Stimulated activated CD4-positive, alpha-beta T cell treated with anti-CD3 and anti-CD28 coated beads, Interleukin-1b, Interleukin-23, amount 100 ng/mL, for 24 hours (primary cell): ENCODE measurements at places on chromosomes 4 and X.
A peak's percentile ranks its signal among the peaks of the same experiment; 100 is the strongest.

DNA sequence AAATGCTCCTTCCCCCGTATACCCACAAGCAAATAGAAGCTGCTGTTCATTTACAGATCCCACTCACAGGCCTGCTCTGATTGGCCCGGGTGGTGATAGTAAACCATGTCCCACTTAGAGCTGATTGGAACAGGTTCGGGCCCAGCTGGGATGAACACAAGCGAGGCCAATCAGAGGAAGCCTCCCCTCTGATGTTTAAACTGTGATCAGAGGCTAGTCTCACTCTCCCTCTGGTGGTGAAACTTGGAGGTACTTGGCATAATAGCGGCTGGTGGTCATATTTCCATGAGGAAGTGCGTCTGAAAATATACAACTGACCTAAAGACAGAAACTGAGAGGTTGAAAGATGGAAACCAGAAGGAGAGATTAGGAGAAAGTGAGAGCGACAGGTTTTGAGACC lies 51.5 kb upstream of the TRPC3 start:
- DNase-seq = no peak

GRCh38 chrX:121949041-121949760 lies 901.8 kb downstream of the GLUD2 start:
- DNase-seq = no peak

DNA sequence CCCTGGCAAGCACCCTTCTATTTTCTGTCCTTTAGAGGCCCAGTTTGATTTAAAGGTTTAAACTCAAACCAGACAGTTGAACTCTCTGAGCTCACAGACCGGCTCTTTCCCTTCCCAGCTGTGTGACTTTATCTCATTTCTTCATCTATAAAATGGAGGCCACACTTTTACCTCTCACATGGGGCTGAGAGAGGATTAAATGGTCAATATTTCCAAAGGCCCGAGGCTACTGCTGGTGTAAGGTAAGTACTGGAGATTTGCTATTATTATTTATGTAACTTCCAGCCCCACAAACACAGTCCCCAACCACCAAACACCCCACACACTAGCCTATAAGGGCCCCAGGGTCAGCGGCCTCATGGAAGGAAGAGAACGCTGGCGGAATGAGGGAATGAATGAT lies 13.6 kb upstream of the CYTL1 start:
- DNase-seq = no peak

DNA sequence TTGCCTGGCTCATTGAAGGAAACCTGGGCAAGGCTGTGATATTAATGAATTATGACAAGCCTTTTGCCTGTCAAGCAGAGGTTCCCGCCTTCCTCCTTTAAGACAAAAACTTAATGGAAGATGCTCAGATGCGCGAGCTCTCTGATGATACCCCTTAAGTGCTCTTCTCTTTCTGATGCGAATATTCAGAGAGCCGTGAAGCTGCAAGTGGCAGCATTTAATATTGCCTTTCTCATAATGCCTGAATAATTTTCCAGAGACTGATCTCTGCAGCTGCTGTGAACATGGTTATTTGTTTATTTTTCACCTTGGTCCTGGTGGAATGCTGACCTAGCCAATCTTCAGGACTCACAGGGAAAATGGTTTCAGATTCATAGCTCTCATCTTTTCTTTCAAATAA lies 251.8 kb downstream of the TENM3 start:
- no peak for DNase-seq

DNA sequence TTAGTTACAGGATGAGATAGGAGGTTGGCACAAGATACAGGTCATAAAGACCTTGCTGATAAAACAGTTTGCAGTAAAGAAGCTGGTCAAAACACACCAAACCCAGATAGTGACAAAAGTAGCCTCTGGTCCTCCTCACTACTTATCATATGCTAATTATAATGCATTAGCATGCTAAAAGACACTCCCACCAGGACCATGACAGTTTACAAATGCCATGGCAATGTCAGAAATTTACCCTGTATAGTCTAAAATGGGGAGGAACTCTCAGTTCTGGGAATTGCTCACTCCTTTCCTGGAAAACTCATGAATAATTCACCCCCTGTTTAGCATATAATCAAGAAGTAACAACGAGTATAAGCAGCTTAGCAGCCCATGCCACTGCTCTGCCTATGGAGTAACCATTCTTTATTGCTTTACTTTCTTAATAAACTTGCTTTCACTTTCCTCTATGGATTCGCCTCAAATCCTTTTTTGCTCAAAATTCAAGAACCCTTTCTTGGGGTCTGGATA lies 1254.4 kb downstream of the PCDH7 start:
- DNase-seq = no peak

DNA sequence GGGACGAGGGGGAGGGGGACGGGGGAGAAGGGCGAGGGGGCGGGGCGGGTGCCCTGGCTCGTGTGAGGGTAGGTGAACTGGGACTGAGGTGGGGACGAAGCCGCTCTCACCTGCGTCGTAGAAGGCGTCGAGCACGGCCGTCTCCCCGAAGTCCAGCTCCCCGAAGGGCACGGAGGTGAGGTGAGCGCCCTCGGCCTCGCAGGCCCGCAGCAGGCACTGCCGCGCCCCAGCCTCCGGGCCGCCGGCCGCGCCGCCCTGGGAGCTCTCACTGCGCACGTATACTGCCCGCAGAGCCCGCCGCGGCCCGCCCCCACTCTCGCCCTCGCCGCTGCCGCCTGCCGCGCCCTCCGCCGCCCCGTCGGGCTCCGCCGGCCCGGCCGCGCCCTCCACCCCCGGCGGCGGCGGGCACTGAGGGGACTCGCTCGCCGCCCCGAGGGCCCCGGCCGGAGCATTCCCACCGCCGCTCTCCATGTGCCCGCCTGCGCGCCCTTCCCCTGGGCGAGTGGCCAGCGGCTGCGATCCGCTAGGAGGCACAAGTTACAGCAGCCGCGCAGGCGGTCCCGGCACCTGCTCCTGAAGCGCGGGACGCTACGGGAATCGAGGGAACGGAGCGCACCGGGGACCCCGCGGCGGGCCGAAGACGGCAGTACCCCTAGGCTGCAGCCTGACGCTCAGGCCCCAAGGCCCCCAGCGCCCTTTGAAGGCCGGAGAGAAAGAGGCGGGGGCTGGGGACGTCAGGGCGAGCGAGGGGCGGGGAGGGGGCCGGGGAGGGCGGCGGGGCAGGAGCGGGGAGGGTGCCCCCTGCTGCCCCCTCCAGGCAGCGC lies at the start of gene MAP3K15:
Gene MAP3K15, minus strand, starts transcription at position 718 of the 824 bp plus-strand sequence. Its CDS starts 247 bp downstream, at position 471.
- DNase-seq = no peak

- no peak for DNase-seq
Measured at GRCh38 chr4:127251423-127251822, 381.3 kb upstream of the INTU start.

DNA sequence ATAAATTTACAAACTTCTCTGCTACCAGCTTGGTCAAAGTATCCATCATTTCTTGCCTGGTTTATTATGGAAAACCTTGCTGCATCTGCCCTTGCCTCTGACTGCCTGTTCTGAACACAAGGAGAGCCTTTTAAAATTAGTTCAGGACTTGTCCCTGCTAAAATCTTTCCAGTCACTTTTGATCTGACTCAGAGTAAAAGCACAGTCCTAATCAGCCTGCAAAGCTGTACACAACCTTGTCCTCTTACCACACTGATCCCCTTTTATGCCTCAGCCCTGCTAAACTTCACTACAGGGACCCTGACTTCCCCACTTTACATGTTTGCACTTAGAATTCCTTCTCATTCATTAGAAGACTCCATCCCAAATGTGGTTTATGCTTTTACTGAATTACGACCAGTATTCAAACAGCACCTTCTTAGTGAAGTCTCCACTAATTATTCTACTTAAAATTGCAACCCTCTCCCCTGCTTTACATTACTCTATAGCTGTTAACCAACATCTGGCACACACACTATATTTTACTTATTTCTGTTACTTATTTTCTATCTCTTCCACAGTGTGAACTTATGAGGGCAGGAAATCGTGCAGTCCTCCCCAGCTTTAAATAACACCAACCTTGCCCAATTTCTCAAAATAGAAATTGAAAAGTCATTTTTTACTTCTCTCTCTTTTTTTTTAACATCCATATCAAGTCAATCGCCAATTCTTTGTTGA lies 6.3 kb downstream of the GABRA4 start:
- no peak for DNase-seq

GRCh38 chr4:41957634-41958033 lies 22.4 kb downstream of the TMEM33 start:
- DNase-seq = no peak

DNA sequence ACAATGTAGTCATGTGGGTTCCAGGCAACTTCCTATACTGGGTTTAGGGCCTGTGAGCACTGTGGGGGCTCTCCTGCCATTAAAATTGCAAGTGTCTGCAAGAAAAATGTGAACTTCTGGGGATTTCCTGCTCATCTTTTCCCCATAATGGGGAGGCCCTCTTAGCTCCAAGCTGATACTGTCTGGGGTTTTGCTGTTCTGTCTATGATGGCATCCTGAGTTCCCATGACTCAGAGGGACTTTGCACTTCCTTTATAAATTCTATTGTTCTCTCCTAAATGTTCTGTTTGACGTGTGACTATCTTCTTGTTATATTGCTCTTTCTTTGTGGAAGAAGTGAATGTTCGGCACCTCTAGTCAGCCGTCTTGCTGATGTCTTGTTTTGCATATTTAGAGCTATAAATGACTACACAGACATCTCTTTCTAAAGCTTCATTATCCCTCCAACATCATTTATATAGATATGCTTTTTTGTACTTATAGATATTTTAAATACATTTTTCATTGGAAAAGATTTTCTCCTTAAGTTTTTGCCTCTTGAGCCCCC lies 465.8 kb downstream of the NAF1 start:
- no peak for DNase-seq

GRCh38 chrX:11480626-11481025 lies 185.1 kb downstream of the ARHGAP6 start:
- DNase-seq = no peak

GRCh38 chrX:40539214-40540142 lies 41.3 kb upstream of the ATP6AP2 start:
- peak; percentile 15 for DNase-seq

GRCh38 chr4:99712099-99712498 lies 54.5 kb upstream of the C4orf54 start:
- DNase-seq = no peak

GRCh38 chr4:80335554-80336358 lies at the start of gene CFAP299:
Gene CFAP299, plus strand, starts transcription at chr4:80335730.
- DNase-seq = peak; percentile 65

GRCh38 chr4:146343776-146344175 lies 129.4 kb downstream of the REELD1 start:
- DNase-seq = no peak
